K562 (cell line): ENCODE measurements at places on chromosomes 4 and X. TPM values are rescaled to one million over a fixed set of nuclear protein-coding genes. Genes with fewer than 3 reads are reported as not detected.
A peak's percentile ranks its signal among the peaks of the same experiment; 100 is the strongest.

The IL2 gene
- total RNA-seq, result 0.89 and 1.6 TPM in 2 replicates

DNA sequence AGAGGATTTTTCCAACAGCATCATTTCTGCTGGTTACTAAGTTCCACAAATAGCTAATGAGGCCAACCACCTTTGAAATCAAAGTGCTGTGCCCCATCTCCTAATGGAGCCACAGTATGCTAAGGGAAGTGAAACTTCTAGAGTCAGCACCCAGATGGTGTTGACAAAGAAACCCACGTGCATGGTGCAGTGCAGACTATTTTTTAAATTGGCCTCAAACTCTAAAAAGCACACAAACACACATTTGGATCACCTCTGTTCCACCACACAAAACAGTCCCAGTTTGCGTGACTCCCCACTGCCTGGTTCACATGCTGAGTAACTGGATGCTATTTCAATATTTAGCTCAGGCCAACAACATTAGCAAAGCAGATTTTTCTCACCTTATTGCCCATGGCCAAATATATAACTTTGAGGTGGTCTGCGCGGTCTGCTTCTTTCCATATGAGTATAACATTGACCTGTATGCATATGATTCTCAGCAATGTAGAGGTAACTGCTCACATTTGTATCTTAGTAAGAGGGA is 69.9 kb downstream of the AMELX start:
- no peaks in the 10 kb centered on the region for H3K4me1 ChIP-seq
- DNase-seq, result no peak
- no peaks in the 10 kb centered on the region for H3K27me3 ChIP-seq
- no peak overlapping the region for H3K4me3 ChIP-seq
- H3K27ac ChIP-seq, result no peak overlapping the region

- no peaks in the 10 kb centered on the region for H3K36me3 ChIP-seq
- H3K4me3 ChIP-seq, result no peak overlapping the region
- no peak for DNase-seq
- H3K27ac ChIP-seq, result no peak overlapping the region
- H3K27me3 ChIP-seq, result no peaks in the 10 kb centered on the region
- H3K4me1 ChIP-seq, result no peaks in the 10 kb centered on the region
Observed at GRCh38 chrX:120768681-120769080, 107.0 kb downstream of the CT47B1 start.

DNA sequence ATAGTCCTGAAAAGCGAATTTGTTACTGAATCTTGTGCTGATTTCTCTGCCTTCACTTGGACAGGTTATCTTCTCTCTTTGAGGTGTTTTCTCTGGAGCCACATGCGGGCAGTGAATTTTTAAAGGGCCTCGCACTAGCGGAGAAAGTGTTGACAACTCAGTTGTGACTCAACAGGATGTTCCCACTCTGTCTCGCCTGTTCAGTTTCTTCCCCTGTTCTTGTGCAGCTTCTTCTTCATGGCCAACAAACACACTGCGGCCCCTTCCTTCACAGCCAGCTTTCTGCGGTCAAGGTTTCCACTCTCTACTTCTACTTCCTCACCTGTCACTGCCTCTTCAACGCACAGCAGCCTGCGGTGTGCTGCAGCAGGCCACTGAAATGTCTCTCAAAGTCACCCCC is 1.1 kb upstream of the SHROOM4 start:
- no peaks in the 10 kb centered on the region for H3K27me3 ChIP-seq
- H3K4me1 ChIP-seq, result no peaks in the 10 kb centered on the region; the same call in 1 of the 2 replicates
- no peak for DNase-seq
- no peak overlapping the region for H3K4me3 ChIP-seq

The ASB9 gene
- 0.51 and 0.82 TPM in 2 replicates for total RNA-seq

DNA sequence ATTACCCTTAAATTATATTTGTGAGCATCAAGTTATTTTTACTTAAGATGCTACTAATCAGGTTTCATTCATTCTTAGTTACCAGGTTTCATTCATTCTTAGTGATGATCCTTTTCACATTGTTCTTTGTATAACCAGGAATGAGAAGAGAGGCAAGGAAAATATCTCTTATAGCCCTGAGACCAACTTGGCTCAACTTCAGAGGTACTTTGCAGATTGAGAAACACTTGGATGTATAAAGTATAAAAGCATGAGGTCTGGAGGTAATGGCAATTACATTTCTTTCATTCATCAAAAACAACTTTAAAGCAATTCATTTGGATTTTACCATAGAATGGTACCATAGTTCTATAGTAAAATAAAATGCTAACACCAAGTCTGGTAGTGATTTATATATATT is 231.0 kb downstream of the PRDM5 start:
- DNase-seq, result no peak
- no peak overlapping the region for H3K27ac ChIP-seq
- H3K36me3 ChIP-seq, result no peaks in the 10 kb centered on the region; the same call in 2 of the 3 replicates
- H3K4me3 ChIP-seq, result no peak overlapping the region

DNA sequence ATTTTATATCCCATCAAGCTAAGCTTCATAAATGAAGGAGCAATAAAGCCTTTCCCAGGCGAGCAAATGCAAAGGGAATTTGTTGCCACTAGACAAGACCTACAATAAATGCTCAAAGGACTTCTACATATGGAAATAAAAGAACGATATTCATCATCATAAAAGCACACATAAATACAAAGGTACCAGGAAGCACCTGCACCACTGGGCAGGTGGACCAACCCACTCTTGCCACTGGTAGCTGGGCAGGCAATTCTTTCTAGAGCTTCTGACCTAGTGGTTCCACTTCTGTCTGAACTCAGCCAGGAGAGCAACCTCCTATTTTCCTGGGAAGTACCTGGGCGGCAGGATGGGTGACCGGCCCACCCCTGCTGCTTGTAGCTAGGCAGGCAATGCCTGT is 237.2 kb upstream of the ITM2A start:
- H3K27me3 ChIP-seq, result no peaks in the 10 kb centered on the region
- no peaks in the 10 kb centered on the region for H3K36me3 ChIP-seq
- H3K4me3 ChIP-seq, result no peak overlapping the region
- no peak for DNase-seq
- no peaks in the 10 kb centered on the region for H3K4me1 ChIP-seq

GRCh38 chr4:39514888-39515401 is 12.3 kb downstream of the UGDH start:
- DNase-seq, result peak; percentile 13
- peaks cover 4% of the 10 kb centered on the region; the same call in 1 of the 2 replicates for H3K4me1 ChIP-seq
- H3K27ac ChIP-seq, result peak overlapping the region; percentile 75
- H3K4me3 ChIP-seq, result no peak overlapping the region
- H3K36me3 ChIP-seq, result peaks cover 20% of the 10 kb centered on the region; the same call in 2 of the 3 replicates
- H3K27me3 ChIP-seq, result no peaks in the 10 kb centered on the region

DNA sequence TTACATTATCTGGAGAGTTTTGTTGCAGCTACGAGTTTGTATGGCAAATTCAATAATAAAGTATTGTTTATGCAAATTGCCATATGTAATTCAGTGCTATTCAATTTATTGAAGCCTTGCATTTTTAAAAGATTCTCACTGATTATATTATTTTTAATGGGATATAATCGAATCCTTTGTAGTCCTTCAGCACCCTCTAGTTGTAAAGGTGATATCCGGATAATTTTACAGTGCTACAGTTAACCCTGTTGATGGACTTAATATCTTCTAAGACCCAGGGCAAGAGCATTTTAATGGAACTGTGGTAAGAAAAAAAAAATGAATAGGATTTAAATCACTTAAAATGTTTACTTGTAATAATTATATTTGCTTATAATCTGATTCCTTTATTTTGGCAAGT is 48.5 kb upstream of the GRIA2 start:
- H3K36me3 ChIP-seq, result no peaks in the 10 kb centered on the region
- no peaks in the 10 kb centered on the region for H3K4me1 ChIP-seq
- no peak for DNase-seq
- no peak overlapping the region for H3K4me3 ChIP-seq
- no peak overlapping the region for H3K27ac ChIP-seq
- no peaks in the 10 kb centered on the region for H3K27me3 ChIP-seq

The EDNRA gene
- total RNA-seq, result 0.04 TPM in 1 of 2 replicates, not detected in the other

DNA sequence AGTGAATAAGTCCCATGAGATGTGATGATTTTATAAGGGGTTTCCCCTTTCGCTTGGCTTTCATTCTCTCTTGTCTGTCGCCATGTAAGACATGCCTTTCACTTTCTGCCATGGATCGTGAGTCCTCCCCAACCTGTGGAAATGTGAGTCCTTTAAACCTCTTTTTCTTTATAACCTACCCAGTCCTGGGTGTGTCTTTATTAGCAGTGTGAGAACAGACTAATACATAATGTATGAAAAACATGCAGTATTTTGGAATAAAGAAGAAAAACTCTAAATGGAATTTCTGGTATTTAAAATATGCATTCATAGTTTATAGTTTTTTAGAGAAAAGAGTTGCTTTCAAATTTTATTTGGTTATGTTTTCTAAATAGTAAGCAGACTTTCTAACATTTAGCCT is 360.7 kb downstream of the PCDH7 start:
- H3K27ac ChIP-seq, result no peak overlapping the region
- no peak for DNase-seq
- H3K36me3 ChIP-seq, result no peaks in the 10 kb centered on the region

GRCh38 chr4:88458104-88458740 is 1.3 kb downstream of the HERC5 start:
- no peak overlapping the region for H3K27ac ChIP-seq
- H3K27me3 ChIP-seq, result no peaks in the 10 kb centered on the region
- peaks cover 9% of the 10 kb centered on the region for H3K4me1 ChIP-seq
- H3K36me3 ChIP-seq, result no peaks in the 10 kb centered on the region

DNA sequence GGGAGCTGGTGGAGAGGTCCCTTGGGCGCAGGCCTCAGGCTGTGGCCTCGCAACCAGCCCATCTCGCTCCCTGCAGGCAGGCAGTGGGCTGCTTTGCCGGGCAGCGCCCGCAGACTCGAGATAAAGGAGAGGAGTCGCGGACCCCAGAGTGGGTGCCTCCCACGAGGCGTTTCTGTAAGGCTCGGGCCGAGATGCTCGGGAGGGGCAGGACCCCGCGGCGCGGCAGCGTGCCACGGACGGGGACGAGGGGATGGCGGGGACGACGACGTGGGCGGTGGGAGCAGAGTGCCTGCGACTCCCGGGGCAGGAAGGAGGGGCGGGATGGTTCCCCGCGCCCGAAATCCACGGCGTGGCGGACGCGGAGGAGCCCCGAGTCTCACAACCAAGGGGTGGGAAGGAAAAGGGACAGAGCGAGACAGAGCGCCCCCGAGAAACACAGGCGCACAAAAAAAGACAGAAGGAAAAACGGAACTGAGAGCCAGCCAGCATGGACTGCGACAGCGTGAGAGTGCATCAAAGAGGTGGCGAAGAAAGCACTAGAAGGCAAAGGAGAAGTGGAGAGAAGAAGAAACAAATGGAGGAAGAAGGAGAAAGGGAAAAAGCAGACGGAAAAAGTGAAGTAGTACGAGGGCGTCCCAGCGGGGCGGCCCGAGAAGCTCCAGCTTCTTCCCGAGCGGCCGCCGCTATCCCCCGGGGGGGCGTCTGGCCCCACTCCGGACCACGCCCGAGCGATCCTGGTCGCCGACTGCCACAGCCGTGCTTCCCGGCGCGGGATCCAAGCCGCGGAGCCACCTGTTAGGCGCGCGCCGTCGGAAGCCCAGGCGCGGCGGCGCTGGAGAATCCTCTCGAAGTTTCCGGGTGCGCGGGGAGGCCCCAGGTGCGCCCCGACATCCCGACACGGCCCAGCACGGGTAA is 1.5 kb downstream of the BEND4 start:
- DNase-seq, result no peak
- peaks cover 13% of the 10 kb centered on the region for H3K4me1 ChIP-seq
- H3K36me3 ChIP-seq, result no peaks in the 10 kb centered on the region
- no peak overlapping the region for H3K27ac ChIP-seq
- H3K4me3 ChIP-seq, result no peak overlapping the region

DNA sequence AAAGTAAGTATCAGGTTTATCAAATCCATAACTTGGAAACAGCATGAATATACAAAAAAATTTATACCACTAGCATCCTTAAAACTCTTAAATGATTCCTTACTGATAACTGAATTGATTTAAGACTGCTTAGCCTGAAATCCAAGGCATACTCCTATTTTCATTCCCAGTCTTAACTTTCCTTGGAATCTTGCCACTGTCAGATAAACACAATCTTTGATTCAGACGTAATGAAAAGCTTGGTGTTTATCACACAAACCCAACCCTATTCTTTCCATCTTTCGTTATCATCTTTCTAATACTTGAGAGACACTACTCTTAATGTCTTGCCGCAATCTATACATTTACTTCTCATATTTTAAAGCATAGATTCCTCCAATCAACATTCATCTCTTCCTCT is 19.1 kb downstream of the C4orf17 start:
- H3K27ac ChIP-seq, result no peak overlapping the region
- no peaks in the 10 kb centered on the region for H3K27me3 ChIP-seq

GRCh38 chr4:38141808-38142500 is 181.8 kb downstream of the PTTG2 start:
- DNase-seq, result no peak
- H3K4me1 ChIP-seq, result no peaks in the 10 kb centered on the region
- no peak overlapping the region for H3K4me3 ChIP-seq
- H3K36me3 ChIP-seq, result no peaks in the 10 kb centered on the region
- H3K27ac ChIP-seq, result no peak overlapping the region

DNA sequence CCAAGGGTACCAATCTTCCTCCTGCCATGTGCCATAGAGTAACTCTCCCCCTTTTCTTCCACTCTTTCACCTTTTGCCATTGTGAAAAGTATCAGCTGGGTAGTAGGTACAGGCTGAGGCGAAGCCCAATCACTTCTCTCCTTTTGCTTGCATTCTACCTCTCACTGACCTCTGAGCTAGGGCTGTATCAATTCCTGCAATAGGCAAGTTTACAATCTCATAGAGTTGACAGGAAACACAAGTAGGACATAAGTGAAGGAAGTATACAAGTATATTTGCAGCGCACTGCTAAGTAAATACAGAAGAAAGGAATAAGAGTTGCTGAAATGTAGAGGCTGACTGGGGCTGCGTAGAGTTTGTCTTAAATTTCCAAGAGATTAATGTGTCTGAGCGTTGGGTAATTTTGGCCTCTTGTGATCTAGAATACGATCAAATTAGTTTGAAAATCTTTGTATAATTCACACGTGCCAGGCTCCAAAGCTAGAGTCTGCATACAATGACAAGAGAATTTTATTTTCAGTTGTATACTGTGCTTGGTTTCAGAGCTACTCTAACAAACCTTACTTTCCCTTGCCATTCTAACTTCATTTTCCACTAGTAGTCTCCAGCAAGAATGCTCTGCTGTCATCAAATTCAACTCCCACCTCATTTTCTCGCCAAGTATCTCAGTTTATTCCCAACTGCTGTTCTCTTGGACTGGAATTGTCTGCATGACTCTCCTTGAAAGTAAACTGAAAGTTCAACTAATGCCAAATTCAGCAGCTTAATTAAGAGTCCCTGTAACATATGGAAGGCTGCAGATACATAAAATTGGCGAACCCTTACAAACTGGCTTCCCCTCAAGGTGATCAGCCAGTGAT is 90.3 kb downstream of the ATP11C start:
- H3K4me3 ChIP-seq, result no peak overlapping the region
- no peaks in the 10 kb centered on the region; the same call in 2 of the 3 replicates for H3K36me3 ChIP-seq
- no peak overlapping the region for H3K27ac ChIP-seq
- no peak for DNase-seq

GRCh38 chr4:20317424-20317985 is 65.8 kb downstream of the SLIT2 start:
- no peaks in the 10 kb centered on the region for H3K4me1 ChIP-seq
- no peaks in the 10 kb centered on the region for H3K36me3 ChIP-seq
- H3K4me3 ChIP-seq, result no peak overlapping the region
- DNase-seq, result no peak

The PRRG3 gene
- total RNA-seq, result not detected in 2 replicates
